ENCODE measurements at places on chromosomes 5 and 9.

- DNase-seq = no peak
Observed at GRCh38 chr9:91245431-91246313, 116.0 kb downstream of the AUH start.

- no peak for DNase-seq
Observed at GRCh38 chr5:122022966-122023365, 55.1 kb downstream of the LOX start.

DNA sequence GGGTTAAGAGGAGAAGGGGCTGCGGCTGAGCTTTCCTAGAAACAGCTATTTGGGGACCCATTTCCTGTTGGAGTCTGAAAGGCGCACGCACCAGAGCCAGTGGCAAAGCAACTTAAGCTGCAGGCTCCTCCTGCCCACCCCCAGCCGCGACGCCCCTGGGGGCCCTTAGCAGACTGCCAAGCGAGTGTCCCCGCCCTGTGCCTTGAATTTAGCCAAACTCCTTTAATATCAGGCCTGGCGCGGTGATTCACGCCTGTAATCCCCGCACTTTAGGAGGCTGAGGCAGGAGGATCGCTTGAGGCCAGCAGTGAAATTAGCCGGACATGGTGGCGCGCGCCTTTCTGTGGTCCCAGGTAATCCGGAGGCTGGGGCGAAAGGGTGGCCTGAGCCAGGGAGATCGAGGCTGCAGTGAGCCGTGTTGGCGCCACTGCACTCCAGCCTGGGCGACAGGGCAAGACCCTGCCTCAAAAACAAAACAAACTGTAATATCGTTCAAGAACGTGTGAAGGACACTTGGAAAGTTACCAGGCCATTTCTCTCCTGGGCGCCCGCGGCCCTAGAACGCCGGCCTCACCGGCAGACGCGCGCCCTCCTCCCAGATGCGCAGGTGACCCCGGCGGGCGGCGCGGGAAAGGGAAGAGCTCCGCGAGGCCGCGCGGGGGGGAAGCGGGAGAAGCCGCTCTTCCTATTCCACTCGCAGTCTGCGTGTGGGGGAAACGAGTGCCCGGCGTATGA, 1.0 kb upstream of the F2R start:
- DNase-seq = no peak

DNA sequence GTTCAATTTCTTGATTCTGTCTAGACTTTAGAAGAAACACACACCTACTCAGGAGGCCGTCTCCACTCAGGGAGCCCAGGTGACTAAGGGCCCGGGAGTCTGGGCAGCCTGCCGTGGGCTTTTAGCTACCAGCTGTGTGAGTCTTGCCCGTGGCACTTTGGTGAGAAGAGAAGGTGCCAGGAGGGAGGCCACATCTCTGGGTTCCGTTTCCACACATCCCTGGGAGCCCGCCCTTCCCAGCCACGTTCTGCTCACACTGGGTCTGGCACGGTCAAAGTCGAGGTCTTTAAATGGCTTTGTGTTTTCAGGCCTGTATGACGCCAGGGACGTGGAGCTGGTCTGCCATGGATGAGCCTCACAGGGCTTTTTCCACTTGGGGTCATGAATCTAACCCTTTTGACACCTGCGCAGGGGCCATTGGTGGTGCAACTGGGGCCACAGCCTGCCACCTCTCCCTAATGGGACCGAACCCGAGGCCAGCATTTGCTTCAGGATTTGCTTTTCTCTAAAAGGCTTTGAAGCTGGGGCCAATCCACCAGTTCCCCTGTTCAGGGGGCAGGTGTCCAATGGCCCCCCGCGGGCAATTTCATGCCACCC, 17.2 kb upstream of the FCN2 start:
- DNase-seq = no peak

- DNase-seq = no peak
Observed at GRCh38 chr5:68274847-68275651, 59.5 kb downstream of the PIK3R1 start.

DNA sequence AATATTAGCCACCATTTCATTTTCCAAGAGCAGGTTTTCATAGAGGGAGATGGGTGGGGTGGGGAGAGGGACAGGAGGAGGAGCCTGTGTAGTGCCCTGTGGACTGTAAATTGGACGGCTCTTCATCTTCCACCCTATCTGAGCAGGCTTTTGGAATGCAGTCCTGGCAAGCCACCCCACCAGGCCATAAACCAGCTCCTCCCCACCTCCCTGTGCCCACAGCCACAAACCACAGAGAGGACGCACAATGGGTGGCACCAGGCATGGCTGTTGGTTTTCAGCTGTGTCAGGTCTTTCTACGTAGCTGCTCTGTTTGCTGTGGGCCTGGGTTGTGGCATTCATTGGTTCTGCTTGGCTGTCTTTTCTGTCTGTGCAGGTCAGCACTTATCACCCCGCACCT, 58.0 kb downstream of the PLAC8L1 start:
- DNase-seq = no peak

- DNase-seq = no peak
Observed at GRCh38 chr9:126173401-126173800, 153.2 kb upstream of the MVB12B start.

DNA sequence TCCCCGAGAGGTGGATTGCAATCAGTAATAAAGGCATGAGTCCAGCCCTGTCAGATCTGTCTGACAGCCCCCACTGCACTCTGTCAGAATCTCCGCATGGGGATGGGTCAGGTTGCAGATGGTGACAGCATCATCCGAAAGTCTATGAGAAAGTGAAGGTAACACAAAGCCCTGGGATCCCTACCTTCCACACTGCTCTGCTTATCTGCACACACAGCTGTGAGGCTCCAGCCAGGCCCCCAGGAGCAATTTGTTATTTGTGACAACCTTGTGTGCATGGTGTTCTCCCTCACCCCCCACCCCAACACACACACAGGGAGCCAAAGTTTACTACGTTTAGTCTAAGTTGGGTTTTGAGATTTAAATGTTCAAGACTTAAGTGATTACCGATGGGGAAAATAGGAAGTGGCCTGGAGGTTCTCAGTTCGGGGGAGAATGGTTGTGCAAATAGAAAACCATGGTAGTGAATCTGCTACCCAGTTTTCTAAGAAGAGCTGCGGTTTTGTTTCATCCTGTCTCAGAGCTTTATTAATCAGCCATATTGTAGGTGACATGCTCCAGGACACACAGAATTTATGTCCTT, 92.7 kb downstream of the SV2C start:
- DNase-seq = no peak

GRCh38 chr5:154518438-154518867, 40.4 kb upstream of the HAND1 start:
- no peak for DNase-seq

- DNase-seq = no peak
Observed at GRCh38 chr5:81314581-81314980, 13.2 kb downstream of the ZCCHC9 start.

GRCh38 chr9:25678147-25678666, at the start of gene TUSC1:
TUSC1 (minus strand) TSS chr9:25678444; CDS start chr9:25678312, 132 bp downstream.
- DNase-seq = no peak

DNA sequence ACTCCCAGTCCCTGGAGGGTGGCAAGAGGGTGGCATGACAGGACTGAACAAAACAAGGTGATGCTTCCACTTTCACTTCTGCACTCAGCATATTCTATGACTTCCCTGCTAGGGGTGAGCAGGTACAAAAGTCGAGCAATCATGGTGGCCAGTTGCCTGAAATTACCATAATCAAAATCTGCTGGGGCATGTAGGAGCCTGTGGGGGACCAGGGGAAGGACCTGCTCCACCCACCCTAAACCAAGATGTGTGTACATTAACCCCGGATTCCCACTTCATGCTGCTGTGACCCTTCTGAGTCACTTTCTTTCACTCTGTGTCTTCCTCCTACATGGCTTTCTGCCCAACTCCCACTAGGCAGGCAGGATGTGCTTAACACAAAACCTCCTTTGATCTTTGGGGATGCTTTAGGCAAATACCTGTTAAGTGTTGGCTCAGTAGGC, 73.3 kb upstream of the PHF24 start:
- no peak for DNase-seq

GRCh38 chr5:179343719-179344430, 1.4 kb downstream of the ADAMTS2 start:
- DNase-seq = no peak

- DNase-seq = no peak
Observed at GRCh38 chr9:21812415-21812814, 10.0 kb downstream of the MTAP start.

GRCh38 chr5:15002791-15003190, 131.2 kb upstream of the ANKH start:
- DNase-seq = no peak

DNA sequence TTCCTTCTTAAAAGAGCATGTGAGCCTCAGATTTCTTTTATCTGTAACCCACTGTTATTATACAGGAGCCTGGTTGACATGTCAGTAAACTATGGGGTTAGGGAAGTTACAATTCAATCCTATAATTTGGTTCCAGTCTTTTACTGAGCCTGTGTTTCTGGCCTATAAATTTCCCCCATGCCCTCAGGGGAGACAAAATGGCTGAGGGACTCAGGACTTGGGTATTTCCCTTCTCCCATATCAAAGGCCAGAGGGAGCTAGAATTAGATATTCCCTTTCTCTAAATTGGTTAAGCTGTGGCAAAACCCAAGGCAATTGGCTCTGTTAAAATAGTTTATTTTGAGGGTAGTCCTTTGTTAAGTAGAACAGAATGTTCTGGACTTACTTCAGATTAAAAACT, 823.2 kb downstream of the TLE1 start:
- DNase-seq = no peak

- DNase-seq = no peak
Observed at GRCh38 chr9:105515811-105516413, 42.0 kb upstream of the FKTN start.

DNA sequence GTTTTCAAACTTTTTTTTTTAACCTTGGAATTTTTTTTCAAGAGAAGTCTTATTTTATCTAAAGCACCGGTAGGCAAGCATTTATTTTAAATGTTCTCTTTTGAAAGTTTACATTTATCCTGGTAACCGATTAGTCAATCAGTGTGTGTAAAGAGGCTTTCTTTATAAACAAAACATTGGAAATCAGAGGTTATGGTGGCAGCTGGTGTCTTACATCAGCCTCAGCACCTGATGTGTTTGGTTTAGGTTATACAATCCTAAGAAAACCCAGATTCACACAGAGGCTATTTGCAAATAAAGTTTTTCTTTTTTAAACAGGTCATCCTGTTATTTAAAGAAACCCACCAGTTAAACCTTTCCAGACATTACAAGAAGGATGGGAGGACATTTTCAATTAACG, 173.3 kb upstream of the GDNF start:
- DNase-seq = no peak

DNA sequence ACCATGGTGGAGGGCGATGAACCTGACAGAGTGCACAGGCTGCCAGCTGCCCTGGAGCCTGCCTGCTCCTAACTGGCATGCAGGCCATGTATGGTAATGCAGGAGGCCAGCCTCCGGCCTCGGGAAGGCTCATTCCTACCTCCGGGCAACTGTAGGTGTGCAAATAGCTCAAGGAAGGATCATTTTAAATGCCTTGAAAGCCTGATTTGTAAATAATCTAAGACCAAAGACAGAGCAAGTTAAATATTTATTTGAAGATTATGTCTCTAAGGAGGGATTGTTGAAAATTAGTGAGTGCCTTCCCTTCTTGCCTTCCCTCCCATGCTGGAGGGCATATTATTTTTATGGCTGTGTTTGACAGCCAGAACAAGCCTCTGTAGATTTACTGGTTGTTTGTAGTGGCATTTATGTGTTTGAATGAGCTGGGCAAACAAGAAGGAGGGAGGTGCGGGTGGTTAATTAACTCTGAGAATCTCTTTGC, 285.7 kb upstream of the TUT7 start:
- no peak for DNase-seq

DNA sequence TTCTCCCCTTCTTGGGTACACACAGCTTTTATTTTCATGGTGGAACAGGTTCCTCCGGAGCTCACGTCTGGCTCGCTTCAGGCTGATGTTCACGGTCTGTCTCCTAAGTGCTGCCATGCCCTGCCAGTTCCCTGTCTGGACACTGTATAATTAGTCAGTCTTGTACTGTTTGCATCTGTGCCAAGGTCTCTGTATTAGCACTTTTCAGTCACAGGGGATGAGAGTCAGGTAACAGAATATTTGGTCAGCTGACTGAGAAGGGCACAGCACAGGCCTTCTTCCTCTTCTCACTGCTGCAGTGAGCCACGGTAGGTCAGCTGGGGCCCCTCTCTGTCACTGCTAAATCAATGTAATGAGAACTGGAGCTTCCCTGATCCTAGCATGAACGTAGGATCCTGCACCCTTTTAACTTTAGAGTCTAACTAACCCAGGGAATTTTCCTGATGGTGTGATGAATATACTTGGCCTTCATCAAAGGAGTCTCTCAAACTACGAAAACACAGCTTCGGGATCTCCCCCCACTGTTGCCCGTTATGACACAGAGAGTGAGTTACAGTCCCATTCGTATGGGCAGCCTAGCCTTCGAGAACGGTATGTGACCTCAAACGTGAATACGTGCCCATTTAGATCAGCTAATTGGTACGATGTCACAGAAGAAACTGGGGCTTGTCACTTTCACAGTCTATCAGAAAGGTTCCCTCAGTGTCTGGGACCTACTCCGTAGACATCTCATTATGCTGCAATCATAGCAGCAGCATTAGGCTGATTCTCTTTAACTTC, 354.1 kb upstream of the RFX3 start:
- DNase-seq = no peak

DNA sequence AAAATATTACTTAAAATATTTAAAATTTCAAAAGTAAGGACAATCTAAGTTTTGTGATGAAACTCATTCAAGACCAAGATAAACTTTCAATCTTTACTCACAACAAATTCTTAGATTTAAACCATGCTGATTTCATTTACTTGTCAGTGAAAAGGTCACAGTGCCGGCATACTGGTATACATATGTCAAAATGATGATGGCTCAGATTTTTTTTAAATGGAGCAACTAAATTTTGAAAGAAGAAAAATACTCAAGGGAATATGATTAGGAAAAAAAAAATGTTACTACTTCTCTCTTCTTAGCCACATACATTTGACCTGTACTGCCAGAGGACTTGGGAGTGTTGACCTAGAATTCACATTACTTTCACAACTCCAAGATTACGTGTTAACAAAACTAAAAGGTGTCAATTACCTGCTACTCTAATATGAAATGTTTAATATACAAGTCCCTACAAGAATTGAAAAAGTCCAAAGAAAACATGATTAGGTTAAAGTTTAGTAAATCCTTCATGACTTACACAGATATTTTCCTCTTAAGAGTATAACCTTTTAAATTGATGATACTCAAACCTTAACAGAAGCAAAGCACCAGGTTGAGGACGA, 4.6 kb downstream of the EFNA5 start:
- DNase-seq = no peak

DNA sequence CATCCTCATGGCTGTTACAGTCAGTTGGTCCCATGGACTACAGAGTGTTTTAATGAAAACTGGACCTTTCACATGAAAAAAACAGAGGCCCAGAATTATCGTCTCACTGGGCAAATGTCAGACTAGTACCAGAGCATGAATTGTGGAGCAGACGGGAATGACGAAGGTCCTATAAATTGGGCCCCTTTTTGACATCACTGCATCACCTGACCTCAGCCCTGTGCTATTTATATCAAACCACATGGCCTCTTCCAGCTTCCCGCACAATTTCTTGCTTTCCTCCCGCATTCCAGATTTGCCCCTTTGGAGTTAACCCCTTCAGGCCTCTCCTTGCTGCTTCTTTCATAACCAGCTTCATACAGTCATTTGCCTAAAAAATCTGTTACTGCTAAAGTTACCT, 301.7 kb downstream of the ATPSCKMT start:
- no peak for DNase-seq
